ENCODE measurements at places on chromosomes 16 and 17.

- no peak for DNase-seq
Measured at GRCh38 chr17:49848019-49848473, at the start of gene TAC4. TSS of gene TAC4 (minus strand) at chr17:49848069. CDS start at chr17:49848017, 52 bp downstream.

- no peak for DNase-seq
Measured at GRCh38 chr16:49494891-49495566, 121.4 kb downstream of the C16orf78 start.

DNA sequence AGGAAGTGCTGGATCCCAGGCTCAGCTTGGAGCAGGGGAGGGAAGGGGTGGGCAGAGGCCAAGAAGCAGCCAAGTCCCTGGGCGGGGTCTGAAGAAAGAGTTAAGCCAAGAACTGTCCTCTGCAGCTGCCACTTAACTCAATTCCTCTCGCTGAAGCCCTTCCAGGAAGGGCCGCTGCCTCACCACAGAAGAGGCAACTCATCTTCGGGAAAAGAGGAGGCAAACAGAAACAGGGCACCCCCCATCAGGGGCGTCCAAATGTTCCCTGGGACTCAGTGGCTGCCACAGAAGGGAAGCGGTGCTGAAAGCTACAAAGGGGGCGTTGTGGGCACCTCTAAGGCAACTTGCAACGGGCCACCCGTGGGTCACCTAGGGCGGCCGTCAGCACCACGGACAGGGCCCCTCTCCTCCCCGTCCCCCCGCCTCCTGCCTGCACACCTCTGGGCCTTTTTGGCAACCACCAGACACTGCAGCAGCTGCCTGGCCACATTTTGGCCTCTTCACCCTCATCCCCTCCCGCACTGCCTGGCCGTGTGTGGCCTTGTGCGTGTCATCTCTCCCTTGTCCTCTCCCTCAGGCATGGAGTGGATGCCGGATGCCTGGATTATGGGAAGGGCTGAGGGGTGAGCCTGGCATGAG is 2.5 kb downstream of the TLCD3B start:
- no peak for DNase-seq

DNA sequence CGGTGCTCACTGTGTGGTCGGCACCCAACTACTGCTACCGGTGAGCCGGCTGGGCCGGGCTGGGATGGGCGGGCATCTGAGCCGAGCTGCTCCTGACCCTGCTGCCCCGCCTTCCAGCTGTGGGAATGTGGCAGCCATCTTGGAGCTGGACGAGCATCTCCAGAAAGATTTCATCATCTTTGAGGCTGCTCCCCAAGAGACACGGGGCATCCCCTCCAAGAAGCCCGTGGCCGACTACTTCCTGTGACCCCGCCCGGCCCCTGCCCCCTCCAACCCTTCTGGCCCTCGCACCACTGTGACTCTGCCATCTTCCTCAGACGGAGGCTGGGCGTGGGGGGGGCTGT is 6.9 kb downstream of the TBX6 start:
- DNase-seq, result no peak

DNA sequence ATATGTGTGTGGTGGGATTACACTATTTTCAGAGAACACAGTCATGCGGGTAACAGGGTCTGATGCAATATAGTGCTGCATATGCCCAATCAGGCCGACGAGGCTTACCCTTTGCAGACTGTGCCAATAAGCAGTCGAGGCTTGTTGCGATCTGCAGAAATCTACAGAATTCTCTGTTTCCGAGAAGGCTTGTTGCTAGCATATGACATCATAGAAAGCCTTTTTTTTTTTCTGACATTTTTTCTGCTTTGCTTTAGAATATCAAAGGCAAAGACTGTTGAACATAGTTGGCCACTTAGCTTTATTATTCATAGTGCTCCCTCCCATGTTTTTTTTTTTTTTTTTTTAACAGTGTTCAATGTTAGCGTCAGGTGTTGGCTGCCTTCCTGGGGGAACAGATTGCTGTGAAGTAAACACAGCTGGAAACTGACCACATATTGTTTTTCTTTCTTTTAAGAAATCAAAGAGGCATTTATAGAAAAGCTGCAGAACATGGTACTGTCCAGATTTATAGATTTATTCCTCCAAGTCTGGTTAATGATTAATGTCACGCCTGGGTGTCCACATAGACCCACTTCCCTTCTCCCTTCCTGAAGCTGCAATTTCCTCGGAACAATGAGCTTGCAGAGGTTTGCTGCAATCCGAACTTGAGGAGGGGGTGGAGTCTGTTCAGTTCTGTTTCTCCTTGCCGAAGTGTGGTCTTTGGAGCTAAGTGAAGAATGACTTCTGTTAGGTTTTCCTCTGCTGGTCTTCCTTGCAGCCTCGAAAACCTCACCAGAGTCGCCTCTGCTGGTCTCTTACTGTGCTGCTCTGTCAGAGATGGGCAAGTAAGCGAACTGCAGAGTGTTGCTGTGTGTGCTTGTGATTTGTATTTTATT is 87.3 kb downstream of the MAP2K6 start:
- DNase-seq, result no peak

DNA sequence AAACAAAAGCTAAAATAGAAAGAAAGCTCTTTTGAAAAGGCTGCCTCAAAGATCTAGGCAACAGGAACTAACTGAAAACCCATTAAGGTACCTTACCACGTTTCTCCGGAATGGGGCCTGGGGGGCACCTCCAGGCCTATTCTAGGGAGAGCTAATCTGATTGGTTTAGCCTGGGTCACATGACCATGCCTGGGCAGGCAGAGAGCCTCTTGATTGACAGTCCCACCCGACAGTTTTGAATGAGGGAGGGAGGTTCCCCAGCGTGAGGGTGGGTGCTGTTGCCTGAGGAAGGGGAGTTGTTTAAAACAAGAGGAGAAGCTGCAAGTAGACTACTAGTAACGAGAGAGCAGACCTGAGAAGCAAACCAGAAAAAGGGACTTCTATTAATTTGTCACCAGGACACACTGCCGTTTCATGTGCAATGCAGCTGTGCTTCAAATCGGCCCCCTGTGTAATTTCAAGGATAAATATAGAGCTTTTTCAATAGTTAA is 143.4 kb upstream of the HS3ST2 start:
- DNase-seq, result no peak

GRCh38 chr17:77099997-77100396 is 40.8 kb upstream of the SEC14L1 start:
- DNase-seq, result no peak

GRCh38 chr17:31310886-31311285 is 3.0 kb downstream of the EVI2B start:
- no peak for DNase-seq

- no peak for DNase-seq
Measured at GRCh38 chr17:55433629-55434422, 12.2 kb upstream of the MMD start.

All from stimulated activated CD4-positive, alpha-beta T cell treated with anti-CD3 and anti-CD28 coated beads, Interleukin-2, amount 100 ng/mL, for 4 hours (primary cell).